Hepatocyte (in vitro differentiated cells): ENCODE measurements at places on chromosomes 7 and 10.

GRCh38 chr7:47210281-47210854 lies 371.5 kb downstream of the TNS3 start:
- DNase-seq: peak; percentile 30

DNA sequence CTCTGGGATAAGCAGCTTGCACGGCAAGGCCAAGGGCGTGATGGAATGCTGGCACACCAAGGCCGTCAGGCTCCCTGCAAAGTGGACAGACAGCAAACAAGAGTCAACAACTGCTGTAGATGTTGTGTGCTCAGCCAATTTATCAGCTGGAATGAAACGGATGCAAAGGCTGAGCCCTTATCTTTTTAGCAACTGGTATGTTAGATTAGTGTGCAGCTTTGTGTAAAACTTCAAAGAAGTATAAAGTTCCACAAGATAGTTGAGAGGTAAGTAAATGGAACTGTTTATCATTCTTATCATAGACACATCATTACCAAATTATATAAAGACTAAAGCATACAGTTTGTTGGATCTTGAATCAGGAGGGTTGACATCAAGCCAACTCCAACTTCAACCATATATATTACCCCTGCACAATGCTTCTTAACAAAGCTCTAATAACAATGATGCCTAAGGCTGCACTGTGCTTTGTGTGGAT lies 289.0 kb downstream of the TNS3 start:
- peak; percentile 49 for DNase-seq

DNA sequence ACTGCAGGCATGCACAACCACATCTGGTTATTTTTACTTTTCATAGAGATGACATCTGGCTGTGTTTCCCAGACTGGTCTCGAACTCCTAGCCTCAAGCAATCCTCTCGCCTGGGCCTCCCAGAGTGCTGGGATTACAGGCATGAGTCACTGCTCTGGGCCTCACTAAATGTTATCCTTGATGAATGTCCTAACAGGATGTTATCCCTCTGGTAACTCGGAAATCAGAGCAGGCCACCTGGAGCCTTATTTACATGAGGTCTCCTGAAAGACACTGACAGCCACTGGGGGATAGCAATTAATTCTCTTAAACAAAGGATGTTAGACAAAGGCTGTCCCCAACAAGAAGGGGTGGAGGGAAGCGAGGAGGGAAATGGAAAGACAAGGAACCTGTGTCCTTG lies 4.5 kb upstream of the ZNF438 start:
- DNase-seq: no peak

GRCh38 chr10:56142092-56142728 lies 218.8 kb downstream of the ZWINT start:
- DNase-seq: no peak

GRCh38 chr10:21473541-21473940 lies 51.9 kb downstream of the SKIDA1 start:
- DNase-seq: no peak

DNA sequence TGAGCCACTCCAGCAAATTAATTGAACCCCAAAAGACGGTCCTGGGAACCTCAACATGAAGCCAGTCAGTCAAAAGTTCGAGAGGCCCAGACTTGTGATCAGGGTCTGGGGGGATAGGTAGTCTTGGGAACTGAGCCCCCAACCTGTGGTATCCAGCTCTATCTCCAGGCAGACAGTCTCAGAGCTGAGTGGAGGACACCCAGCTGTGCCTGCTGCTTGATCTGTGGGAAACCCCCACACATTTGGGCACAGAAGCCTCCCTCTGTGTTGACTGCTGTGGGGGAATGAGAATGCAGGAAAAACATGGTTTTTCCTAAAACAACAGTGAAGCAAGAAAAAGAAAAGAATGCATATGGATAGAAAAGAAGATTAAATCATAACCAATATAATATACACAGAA lies 16.3 kb upstream of the SNX8 start:
- DNase-seq: no peak

- no peak for DNase-seq
These were observed 27.9 kb upstream of the SLC16A12 start for GRCh38 chr10:89563311-89563710.

- DNase-seq: no peak
These were observed 244.0 kb downstream of the SORCS1 start for GRCh38 chr10:106920538-106920937.

GRCh38 chr10:7942859-7943258 lies 111.6 kb upstream of the GATA3 start:
- no peak for DNase-seq

DNA sequence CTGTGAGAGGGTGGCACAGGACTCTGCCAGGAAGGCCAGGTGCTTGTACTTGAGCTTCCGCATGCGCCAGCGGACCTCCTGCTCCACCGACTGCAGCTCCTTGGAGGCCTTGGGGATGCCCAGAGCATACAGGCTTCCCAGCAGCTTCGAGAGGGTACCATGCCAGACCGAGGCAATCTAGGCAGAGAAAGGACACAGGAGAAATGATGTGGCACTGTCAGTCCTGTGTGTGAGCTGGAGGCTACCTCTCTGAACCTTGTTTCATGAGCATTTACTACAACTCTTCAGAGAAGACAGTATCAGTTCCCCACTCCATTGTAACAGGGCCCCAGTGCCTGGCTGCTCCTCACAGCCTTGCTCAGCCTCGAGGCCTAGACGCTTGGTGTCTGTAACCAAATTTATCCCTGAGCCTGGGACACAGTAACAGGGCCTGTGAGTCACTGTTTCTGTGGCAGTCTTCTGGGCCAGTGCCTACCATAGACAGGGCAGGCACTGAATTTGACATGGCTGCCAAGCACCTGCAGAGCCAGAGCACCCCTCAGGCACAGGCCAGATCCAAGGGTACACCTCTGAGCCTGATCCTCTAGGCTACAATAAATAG lies 5.8 kb downstream of the TBRG4 start:
- no peak for DNase-seq

DNA sequence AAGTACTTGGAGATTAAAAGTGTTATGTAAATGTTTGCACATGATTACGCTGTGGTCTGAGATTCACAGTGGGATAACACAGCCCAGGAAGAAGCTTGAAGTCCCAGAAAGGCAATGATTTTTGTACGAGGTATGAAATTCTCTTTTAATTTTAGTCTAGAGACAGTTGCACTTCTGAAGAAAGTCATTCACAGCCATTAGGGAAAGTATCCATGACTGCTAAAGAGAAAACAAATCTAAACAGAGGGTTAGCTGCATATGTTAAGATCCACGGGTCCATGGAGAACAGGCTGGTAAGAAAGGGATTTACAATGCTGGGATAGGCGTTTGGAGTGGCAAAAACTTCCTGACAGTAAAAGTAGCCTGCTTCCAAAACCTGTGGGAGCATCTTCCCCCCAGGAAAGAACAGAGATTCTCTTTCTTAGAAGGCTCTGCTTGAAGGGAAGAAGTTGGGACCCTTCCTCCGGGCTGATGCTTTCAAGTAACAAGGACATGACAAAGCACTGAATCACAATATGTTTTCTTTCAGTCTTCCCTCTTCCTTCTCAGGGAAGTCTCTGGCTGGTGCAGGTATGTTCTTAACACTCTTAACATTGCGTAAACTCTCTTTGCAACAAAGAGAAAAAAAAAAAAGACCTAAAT lies 220.8 kb upstream of the CELF2 start:
- DNase-seq: peak; percentile 41
